ENCODE measurements at places on chromosomes 7 and 10.
A peak's percentile ranks its signal among the peaks of the same experiment; 100 is the strongest.

- no peak for DNase-seq
These were observed 43.9 kb upstream of the OPALIN start for GRCh38 chr10:96402417-96403305.

DNA sequence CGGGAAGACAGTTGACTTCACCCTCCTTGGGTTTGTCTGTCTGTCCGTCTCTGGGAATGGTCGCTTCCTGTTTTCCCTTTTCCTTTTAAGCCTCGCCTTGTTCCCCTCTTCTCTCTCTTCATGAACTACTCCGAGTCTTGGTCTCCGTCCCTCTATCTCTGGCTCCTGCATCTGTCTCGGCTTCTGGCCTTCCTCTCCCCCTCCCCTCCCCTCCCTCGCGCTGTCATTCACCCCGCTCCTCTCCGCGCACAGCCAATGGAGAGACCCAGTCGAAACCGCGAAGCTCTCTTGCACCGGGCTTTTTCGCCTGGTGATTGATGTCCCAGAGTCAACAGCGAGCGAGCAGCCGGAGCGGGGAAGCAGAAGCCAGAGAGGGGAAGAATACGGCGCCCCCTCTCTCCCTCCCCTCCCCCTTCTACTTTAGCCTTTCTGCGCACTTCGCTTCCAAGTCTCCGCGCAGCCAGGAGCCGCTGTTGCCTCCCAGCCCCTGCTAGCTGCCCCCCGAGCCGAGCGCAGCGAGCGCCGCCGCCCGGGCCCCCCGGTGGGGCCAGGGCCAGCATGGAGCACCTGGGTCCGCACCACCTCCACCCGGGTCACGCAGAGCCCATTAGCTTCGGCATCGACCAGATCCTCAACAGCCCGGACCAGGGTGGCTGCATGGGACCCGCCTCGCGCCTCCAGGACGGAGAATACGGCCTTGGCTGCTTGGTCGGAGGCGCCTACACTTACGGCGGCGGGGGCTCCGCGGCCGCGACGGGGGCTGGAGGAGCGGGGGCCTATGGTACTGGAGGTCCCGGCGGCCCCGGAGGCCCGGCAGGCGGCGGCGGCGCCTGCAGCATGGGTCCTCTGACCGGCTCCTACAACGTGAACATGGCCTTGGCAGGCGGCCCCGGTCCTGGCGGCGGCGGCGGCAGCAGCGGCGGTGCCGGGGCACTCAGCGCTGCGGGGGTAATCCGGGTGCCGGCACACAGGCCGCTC, at the start of gene TLX1:
Gene TLX1 (plus strand): TSS at position 317 of the 978 bp plus-strand sequence. CDS start 242 bp downstream, at position 559.
- peak; percentile 41 for DNase-seq

DNA sequence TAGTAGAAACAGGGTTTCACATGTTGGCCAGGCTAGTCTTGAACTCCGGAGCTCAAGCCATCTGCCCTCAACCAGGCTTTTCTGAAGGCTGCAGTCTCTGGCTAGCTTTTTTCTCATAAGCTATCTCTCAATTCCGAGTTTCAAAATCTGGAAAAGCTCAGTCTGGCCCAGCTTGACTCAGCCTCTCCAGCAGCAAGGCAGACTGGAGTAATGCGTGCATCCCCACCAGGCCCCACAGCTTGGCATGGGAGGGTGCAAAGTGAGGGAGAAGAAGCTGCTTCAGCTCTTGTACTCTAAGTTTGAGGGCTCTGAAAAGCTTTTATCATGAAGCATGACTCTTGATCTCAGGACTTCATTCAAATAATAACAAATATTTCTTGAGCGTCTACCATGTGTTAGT, 4.8 kb downstream of the DHTKD1 start:
- no peak for DNase-seq

DNA sequence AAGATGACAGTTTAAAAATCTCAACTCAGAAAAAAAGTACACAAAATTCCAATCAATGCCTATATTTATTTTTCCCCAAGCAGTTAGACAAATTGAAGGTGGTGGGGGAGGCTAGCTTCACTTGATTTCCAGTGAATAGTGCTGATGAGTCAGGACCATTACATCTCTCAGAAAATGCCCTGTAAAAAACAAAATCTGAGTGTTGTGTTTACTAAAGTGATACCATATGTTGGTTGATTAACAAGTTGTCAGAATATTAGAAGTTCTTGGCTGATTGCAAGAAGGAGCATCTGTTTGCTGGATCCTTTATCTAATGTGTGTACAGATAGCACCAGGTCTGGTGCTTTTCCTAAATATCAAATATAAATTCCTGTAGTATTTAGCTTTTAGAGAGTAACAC, 31.3 kb upstream of the KIAA1217 start:
- no peak for DNase-seq

DNA sequence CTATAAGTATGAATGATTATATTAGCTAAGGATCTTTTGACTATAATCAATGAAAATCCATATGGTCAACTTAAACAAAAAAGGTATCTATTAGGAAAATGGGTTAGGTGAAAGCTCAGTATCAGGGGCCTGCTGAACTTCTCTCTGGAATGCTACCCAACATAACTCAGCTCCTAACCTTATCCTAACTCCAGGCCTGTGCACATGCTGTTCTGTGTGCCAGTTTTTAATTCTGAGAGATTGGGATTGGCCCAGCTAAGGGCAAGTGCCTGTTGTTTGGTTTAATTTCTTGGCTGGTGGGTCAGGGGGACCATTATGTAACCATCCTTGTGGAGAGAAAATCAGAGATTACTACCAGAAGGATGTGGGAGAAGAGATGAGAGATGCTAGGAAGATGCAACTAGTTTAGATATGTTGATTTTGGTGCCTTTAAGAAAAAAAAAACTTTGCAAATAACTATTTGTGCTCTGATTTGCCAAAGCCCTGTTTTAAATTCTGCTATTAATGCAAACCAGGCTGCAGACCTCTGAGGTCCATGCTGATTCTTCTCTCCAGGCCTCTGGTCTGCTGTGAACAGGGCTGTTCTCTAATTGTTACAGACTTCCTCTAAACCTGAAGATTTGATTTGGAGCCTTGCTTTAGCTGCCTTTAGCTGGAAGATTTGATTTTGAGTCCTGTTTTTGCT, 23.9 kb upstream of the HDAC9 start:
- no peak for DNase-seq

DNA sequence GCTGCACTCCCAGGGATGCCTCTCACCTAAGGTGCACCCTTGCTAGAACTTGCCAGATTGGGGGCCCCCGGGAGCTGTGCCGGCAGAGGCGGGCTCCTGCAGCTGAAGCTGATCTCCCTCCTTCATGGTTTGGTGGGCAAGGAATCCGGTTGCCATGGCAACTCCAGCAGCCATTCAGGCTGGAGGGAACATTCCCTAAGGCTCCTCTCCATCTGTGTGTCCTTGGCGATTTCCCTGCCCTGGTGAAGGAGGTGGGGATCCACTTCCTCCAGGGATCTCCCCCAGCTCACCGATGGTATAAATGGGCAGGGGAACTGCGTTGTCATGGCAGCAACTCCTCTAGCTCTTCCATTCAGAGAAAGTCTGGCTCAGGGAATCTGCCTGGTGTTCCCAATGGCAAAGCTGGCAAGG, 49.6 kb upstream of the GPR158 start:
- DNase-seq: no peak

GRCh38 chr10:14454629-14455028, 123.9 kb upstream of the FRMD4A start:
- DNase-seq: no peak

- DNase-seq: no peak
These were observed 1083.3 kb downstream of the CNTNAP2 start for GRCh38 chr7:147199868-147200267.

GRCh38 chr10:73556855-73557254, 34.3 kb downstream of the USP54 start:
- no peak for DNase-seq

DNA sequence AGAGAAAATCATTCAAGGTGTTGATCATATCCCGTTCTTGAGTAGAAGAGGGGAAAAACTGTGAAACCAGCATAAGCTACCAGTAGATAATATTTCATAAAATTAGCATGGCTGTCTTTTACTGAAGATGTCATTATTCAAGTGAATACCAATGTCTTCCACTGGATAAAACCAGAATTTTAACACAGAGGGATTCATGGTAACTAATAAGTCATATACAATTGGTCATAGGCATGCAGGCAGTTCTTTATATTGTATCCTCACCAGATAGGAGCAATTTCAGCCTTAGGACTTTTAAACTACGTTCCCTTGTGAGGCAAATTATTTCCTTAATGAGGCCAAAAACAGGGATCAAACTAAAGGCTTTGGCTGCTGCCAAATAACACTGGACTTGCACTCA, 202.3 kb upstream of the PITRM1 start:
- DNase-seq: no peak

GRCh38 chr10:93921338-93921737, 27.6 kb downstream of the SLC35G1 start:
- DNase-seq: no peak

DNA sequence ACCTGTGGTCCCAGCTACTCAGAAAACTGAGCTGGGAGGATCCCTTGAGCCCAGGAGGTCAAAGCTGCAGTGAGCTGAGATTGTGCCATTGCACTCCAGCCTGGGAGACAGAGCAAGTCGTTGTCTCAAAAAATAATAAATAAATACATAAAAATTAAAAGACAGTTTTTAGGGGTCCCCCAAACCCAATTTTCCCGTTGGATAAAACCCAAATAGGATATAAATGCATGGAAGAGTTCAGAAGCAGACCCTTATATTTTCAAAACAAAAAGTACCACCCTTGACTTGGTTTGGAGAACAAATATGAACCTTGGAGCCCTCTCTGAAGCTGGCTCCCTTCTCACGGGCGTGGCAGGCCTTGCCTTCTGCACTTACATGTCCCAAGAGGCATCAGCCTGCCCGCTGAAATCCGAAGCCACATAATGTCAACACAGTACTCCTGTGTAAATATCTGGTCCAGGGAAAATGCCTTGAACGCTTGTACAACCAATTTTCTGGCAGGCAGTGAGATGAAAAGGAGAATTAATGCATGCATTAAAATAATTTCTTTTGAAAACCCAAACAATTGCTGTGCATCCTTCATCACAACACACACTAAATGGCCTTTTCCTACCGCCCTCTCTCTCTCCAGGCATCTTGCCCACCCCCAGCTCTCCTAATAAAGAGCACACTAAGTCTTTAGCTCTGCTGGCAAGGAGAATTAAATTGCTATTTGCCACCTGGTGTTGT, 46.4 kb upstream of the PARD3 start:
- DNase-seq: peak; percentile 35

- peak; percentile 20 for DNase-seq
These were observed 337.5 kb upstream of the KCND2 start for GRCh38 chr7:119935418-119936025.

- DNase-seq: no peak
These were observed 113.9 kb upstream of the ANLN start for GRCh38 chr7:36275735-36276284.

Measured in NCI-H2081 (cell line).